ENCODE measurements at places on chromosomes 1 and 21.

- no peak for DNase-seq
Observed at GRCh38 chr1:98929437-98929836, 75.2 kb downstream of the PLPPR5 start.

GRCh38 chr1:153790313-153790965 is 15.2 kb downstream of the SLC27A3 start:
- no peak for DNase-seq

DNA sequence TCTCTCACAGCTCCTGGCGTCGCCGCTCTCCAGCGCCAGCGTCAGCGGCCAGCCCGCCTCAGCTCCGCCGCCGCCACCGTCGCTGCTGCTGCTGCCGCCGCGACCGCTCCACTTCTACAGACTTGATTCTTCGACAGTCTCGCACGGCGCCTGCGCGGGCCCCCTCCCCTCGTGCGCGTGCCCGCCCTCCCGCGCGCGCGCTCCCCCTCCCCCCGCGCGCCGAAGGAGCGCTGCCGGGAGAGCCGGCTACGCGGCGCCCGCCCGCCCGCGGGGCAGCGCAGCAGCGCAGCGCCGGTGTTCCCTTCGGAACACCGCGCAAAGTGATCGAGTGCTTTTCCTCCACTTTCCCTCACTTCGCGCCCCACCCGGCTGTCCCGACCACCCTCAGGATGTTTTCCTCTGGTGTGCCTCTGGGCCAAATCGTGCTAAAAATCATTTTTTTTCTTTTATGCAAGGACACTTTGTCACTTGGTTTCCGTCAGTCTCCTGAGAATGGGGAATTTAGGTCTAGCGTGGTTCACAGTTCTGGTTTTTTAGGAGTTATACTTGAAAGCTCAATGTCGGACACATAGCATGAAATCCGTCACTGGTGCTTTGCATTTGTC is at the start of gene IRF2BP2:
Gene IRF2BP2 (minus strand): TSS at position 118 of the 605 bp plus-strand sequence. CDS start 684 bp downstream, outside the sequence.
- peak; percentile 57 for DNase-seq

GRCh38 chr1:213385806-213386324 is 334.8 kb downstream of the RPS6KC1 start:
- DNase-seq, result no peak
